ENCODE measurements at places on chromosomes 7 and 10. TPM values are rescaled to one million over a fixed set of nuclear protein-coding genes. Genes with fewer than 3 reads are reported as not detected.

DNA sequence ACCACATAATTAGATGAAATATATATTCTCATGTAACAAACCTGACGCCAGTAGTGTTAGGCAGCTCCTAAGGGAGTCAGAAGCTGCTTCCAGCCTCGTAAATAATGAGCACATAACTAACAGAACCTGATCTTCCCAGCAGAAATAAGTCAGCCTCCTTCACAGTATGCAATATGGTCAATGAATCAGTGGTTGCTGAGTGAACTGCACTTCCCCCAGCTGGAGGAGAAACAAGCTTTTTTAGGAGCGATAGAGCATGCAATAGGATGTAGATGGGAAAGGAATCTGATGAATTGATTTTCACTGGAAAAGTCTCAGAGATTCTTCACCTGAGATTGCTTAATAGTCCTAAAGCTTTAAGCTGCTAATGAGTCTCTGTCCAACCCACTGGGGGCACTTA lies 337.2 kb upstream of the LRGUK start:
- DNase-seq = peak; percentile 6

- no peak for DNase-seq
Observed at GRCh38 chr10:78594559-78595268, 474.1 kb upstream of the ZMIZ1 start.

DNA sequence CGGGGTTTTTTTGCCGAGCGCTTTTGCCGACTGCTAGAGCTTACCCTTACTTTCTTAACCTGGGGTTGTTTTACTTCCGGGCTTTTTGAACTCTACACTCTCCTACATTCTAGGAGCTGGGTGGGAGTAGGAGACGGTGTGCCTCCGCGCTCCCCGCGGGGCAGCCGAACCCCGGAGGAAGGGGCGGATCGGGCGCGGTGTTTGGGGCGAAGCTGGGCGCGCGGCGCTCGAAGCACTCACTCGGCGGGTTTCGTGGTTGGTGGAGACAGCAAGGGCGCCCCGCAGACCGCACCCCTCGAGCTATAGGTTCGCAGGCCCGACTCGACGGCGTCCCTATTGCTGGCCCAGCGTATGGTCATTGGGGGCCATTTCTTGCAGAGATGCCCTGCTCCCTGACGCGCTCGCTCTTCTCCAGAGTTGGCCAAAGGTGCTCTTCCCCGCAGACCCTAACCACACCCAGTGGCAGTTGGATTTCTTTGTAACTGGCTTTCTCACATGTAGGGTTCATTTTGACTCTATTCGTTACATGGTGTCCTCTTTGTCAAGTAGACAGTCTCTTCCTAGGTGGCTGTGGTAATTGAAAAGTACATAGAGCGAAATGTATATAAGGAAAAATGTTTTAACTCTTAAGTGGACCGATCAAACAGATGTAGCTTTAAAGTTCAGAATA lies 364 bp downstream of the ZNF518A start:
- DNase-seq = peak; percentile 87

DNA sequence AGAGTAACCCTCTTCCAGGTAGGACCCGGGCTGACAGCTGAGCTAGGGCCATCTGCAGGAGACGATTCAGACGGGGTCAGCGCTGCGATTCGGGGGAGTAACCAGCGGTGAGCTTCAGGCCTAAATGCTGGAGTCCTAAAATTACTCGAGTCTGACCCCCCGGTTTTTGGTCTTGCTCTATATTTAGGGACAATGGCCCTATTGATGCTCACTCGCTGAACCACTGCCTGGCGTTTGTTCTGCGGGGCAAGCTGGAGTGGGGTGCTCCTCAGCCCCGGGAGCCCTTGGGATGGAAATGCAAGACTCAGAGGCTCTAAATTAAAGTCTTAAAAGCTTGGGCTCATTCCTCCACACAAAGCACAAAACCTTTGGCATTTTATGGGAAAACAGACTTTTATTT lies 120.0 kb downstream of the PRKAG2 start:
- no peak for DNase-seq

GRCh38 chr10:5519054-5519453 lies 5.7 kb upstream of the CALML3 start:
- no peak for DNase-seq

The HHEX gene
- total RNA-seq = 7.2 TPM

The ANKRD22 gene
- not detected for total RNA-seq

The HKDC1 gene
- 0.03 TPM for total RNA-seq

The CPN1 gene
- total RNA-seq = not detected
